ENCODE measurements at places on chromosomes 16 and 17. TPM values are rescaled to one million over a fixed set of nuclear protein-coding genes. Genes with fewer than 3 reads are reported as not detected.

DNA sequence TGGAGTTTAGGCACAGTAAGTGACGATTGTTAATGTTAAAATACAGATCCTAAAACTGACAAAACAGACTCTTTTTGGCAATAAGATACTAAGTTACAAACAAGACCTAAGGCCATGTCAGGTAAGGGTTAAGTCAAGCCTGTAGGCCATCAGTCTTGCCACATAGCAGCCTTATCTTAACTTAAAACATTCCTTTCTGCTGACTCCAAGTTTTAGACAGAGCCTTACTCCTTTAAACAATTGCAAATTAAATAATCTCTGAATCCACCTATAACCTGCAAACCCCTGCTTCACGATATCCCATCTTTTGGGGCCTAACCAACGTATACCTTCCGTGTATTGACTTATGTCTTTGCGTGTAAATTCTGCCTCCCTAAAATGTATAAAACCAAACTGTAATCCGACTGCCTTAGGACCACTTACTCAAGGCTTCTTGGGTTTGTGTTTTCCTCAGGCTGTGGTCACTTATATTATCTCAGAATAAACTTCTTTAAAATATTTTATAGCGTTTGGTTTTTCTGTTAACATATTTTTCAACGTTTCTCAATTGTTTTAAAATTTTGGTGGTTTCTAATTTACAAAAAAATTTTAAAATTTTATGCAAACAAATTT, 64.4 kb downstream of the EFCAB5 start:
- H3K27ac ChIP-seq, result no peak overlapping the region
- no peaks in the 10 kb centered on the region for H3K27me3 ChIP-seq
- no peak for DNase-seq
- no peaks in the 10 kb centered on the region for H3K4me1 ChIP-seq

- H3K4me3 ChIP-seq, result no peak overlapping the region
- no peaks in the 10 kb centered on the region for H3K4me1 ChIP-seq
- no peaks in the 10 kb centered on the region for H3K36me3 ChIP-seq
- no peaks in the 10 kb centered on the region for H3K27me3 ChIP-seq
- H3K27ac ChIP-seq, result no peak overlapping the region
- DNase-seq, result no peak
Measured at GRCh38 chr16:80202831-80203413, 337.9 kb upstream of the DYNLRB2 start.

GJC1 gene
- 4.3 TPM for total RNA-seq

SLC2A4 gene
- total RNA-seq, result 0.83 TPM

DNA sequence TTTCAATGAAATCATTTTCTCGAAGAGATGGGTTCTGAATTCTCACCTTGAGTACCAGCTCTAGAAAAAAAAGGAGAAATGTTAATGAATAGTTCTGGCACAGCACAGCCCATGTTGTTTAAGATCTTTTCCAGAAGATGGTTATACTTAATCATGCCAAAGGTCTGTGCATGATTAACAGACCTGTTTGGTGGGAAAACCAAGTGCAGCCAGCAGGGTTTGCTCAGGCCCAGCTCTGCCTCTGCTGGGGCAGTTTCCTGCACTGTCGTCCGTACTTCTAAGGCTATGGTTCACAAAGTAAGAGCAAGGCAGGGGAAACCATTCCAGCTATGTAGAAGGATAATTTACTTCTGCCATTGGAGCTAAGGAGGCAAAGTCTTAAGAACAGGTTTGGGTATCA, 10.7 kb downstream of the ANKRD40 start:
- DNase-seq, result no peak
- H3K4me3 ChIP-seq, result no peak overlapping the region
- H3K36me3 ChIP-seq, result no peaks in the 10 kb centered on the region
- H3K4me1 ChIP-seq, result peaks cover 7% of the 10 kb centered on the region
- H3K27ac ChIP-seq, result no peak overlapping the region
- H3K27me3 ChIP-seq, result no peaks in the 10 kb centered on the region

DNA sequence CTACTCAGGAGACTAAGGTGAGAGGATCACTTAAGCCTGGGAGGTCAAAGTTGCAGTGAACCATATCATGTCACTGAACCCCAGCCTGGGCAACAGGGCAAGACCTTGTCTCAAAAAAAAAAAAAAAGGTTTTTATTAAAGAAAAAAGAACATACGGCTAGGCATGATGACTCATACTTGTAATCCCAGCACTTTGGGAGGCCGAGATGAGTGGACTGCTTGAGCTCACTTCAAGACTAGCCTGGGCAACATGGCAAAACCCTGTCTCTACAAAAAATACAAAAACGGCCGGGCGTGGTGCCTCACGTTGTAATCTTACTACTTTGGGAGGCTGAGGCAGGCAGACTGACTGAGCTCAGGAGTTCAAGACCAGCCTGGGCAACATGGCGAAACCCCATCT, 38.4 kb downstream of the RANBP10 start:
- H3K4me1 ChIP-seq, result peaks cover 1% of the 10 kb centered on the region
- no peaks in the 10 kb centered on the region for H3K36me3 ChIP-seq
- H3K27ac ChIP-seq, result no peak overlapping the region
- no peak overlapping the region for H3K4me3 ChIP-seq
- DNase-seq, result no peak
- H3K27me3 ChIP-seq, result no peaks in the 10 kb centered on the region

DNA sequence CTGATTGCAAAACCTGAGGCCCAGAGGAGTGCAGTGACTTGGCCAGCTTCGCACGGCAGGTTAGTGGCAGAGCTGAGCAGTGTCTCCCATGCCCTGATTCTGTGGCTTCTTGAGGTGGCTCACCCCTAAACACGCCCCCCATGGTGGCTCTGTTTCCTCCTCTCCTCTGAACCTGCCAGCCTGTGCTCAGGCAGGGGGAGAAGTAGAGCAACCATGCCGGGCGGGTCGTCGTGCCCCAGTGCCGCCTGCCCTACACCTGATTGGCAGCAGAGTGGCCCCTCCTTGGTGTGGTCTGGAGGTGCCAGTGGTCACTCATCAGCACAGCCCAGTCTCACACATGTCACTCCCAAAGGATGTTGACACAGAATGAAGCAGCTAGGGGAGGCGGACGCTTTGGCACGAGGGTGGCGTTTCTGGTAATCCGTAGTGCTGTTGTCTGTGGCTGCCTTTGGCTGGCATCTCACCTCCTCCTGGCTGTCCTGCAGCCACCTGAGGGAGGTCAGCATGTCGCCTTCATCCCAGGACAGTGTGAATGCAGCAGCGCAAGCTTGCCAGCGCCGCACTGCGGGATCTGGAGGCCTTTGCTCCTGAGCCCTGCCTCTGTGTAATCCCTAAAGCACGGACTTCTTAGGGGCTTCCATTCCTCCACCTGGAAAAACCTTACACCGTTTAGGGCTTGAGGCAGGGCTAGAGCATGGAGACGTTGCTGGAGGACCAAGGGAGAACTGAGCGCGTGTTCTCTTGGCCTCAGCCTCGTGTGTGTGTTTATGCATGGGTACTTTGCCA, 294.7 kb downstream of the SEC14L1 start:
- H3K4me1 ChIP-seq, result peaks cover 48% of the 10 kb centered on the region
- no peak for DNase-seq
- H3K4me3 ChIP-seq, result no peak overlapping the region
- no peaks in the 10 kb centered on the region for H3K36me3 ChIP-seq
- no peaks in the 10 kb centered on the region for H3K27me3 ChIP-seq
- no peak overlapping the region for H3K27ac ChIP-seq

VMO1 gene
- 1.3 TPM for total RNA-seq

DNA sequence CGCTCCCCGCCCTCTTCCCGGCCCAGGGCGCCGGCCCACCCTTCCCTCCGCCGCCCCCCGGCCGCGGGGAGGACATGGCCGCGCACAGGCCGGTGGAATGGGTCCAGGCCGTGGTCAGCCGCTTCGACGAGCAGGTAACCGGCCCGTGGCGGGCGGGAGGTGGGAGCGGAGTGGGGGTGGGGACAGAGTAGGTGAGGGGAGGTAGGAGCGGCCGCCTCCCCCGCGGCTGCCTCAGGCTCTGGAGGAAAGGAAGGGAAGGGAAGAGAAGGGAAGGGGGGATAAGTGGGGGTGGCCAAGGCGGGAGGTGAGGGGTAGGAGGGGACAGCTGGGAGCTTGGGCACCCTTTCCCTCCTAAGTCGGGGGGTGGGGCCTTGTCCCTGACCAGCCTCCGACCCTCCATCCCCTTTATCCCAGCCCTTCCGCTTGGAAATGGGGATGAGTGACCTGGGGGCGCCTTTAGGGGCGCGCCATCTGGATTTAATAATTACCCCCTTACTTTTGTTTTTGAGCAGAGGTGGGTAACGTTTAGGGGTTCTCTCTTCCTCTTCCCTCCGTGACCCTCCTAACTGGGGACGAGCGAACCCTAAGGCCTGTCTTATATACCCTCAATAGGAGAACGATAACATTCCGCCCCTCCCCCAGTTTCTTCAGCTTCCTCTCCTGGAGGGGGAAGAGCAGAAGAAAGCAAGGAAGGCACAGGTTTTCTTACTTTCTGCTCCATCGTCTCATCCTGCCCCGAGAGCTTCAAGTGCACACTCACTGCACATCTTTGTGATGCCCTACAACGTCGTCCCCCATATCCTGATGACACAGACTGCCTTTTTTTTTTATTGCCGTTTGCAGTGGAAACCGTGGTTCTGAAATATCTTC, 694 bp downstream of the NF1 start:
- H3K36me3 ChIP-seq, result no peaks in the 10 kb centered on the region
- H3K4me1 ChIP-seq, result peaks cover 2% of the 10 kb centered on the region
- peak overlapping the region; percentile 69 for H3K4me3 ChIP-seq
- no peaks in the 10 kb centered on the region for H3K27me3 ChIP-seq
- peak; percentile 67 for DNase-seq
- H3K27ac ChIP-seq, result peak overlapping the region; percentile 85

GRCh38 chr17:82331345-82331939, 2.1 kb downstream of the SECTM1 start:
- H3K27me3 ChIP-seq, result no peaks in the 10 kb centered on the region
- H3K36me3 ChIP-seq, result no peaks in the 10 kb centered on the region
- no peak overlapping the region for H3K27ac ChIP-seq
- H3K4me1 ChIP-seq, result peaks cover 22% of the 10 kb centered on the region
- H3K4me3 ChIP-seq, result no peak overlapping the region

DNA sequence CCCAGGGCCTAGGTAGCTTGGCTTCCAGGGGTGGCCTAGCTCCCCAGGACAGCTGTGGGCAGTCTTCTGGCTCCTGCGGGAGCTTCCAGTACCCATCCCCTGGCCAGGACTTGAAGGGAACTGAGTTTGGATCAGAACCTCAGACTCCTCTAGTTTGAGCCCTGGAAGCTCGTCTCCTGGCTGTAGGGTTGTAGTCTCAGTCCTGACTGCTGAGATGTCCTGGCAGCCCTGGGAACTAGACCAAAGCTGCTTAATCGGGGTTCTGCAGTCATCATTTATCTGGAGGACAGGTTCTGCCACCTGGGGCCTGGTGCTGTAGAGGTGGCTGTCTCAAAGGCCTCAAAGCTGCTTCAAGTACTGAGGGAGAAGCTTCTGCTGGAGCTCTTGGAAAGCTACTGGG, 163.7 kb downstream of the WSCD1 start:
- no peak overlapping the region for H3K4me3 ChIP-seq
- no peaks in the 10 kb centered on the region for H3K27me3 ChIP-seq
- DNase-seq, result no peak
- no peaks in the 10 kb centered on the region for H3K36me3 ChIP-seq
- no peak overlapping the region for H3K27ac ChIP-seq

- H3K4me1 ChIP-seq, result peaks cover 5% of the 10 kb centered on the region
- H3K27ac ChIP-seq, result peak overlapping the region; percentile 37
- H3K4me3 ChIP-seq, result no peak overlapping the region
Measured at GRCh38 chr17:17958982-17959381, 13.2 kb downstream of the TOM1L2 start.

DNA sequence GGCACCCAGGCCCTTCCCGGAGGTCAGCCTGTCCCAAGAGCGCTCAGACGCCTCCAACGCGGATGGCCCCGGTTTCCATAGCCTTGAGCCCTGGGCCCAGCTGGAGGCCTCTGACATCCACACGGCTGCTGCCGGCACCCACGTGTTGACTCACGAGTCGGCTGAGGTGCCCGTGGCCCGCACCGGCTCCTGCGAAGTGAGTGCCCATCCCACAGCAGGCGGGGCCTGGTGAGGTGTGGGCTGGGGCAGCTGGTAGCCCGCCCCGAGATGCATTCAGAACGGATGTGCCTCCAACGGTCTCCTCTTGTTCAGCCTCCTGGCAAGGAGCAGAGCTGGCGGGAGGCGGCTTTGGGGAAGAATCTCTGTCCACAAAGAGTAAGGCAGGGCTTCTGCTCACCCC, 2.7 kb downstream of the WDR90 start:
- H3K27me3 ChIP-seq, result no peaks in the 10 kb centered on the region
- no peak overlapping the region for H3K27ac ChIP-seq
- H3K4me3 ChIP-seq, result no peak overlapping the region
- H3K4me1 ChIP-seq, result peaks cover 11% of the 10 kb centered on the region

- H3K4me3 ChIP-seq, result no peak overlapping the region
- H3K27me3 ChIP-seq, result no peaks in the 10 kb centered on the region
- DNase-seq, result no peak
- H3K4me1 ChIP-seq, result peaks cover under 1% of the 10 kb centered on the region
Measured at GRCh38 chr17:63639125-63639524, 16.9 kb downstream of the MAP3K3 start.

DNA sequence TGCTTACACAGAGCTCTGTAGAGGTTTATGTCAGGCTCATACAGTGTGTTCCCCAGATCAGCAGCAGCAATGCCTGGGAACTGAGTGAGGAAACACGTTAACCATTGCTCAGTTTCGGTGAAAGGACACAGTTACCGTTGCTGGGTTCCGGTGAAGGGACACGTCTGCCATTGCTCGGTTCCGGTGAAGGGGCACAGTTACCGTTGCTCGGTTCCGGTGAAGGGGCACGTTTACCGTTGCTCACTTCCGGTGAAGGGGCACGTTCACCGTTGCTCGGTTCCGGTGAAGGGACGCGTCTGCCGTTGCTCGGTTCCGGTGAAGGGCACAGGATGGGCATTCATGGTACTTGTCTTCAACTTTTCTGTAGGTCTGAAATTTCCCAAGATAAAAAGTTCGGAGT, 81.7 kb downstream of the MRM3 start:
- H3K36me3 ChIP-seq, result no peaks in the 10 kb centered on the region
- no peak overlapping the region for H3K27ac ChIP-seq
- no peak overlapping the region for H3K4me3 ChIP-seq
- no peaks in the 10 kb centered on the region for H3K27me3 ChIP-seq
- DNase-seq, result no peak

GRCh38 chr17:46063241-46063640, 64.2 kb downstream of the STH start:
- H3K36me3 ChIP-seq, result no peaks in the 10 kb centered on the region
- H3K27me3 ChIP-seq, result no peaks in the 10 kb centered on the region
- no peak overlapping the region for H3K4me3 ChIP-seq
- no peak overlapping the region for H3K27ac ChIP-seq

Data from ovary (tissue), 10 donors.